Jurkat, Clone E6-1 (cell line): ENCODE measurements at places on chromosomes 4 and X.

GRCh38 chr4:151415978-151416377, 7.0 kb downstream of the FHIP1A start:
- no peak for DNase-seq

- no peak for DNase-seq
Measured at GRCh38 chrX:14073556-14073955, 43.9 kb upstream of the GEMIN8 start.

DNA sequence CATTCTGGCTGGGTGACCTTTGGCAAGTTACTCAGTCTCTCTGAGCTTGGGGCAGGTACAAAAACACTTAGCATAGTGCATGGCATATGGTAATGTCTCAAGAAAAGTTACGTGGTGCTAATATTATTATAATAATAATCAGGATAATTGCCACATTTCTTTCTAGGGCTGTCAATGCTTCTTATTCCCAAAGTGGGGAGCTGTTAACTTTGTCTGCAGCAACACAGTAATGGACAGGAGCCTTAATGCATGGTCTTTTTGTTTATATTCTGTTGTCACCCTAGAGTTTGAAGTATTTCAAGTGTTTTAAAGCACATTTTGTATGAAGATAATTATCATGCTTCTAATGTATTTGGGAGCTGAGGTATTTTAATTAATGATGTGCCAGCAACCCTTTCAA, 121.8 kb downstream of the FHIP1A start:
- no peak for DNase-seq

GRCh38 chr4:2046031-2046961, 12.8 kb upstream of the NAT8L start:
- no peak for DNase-seq

DNA sequence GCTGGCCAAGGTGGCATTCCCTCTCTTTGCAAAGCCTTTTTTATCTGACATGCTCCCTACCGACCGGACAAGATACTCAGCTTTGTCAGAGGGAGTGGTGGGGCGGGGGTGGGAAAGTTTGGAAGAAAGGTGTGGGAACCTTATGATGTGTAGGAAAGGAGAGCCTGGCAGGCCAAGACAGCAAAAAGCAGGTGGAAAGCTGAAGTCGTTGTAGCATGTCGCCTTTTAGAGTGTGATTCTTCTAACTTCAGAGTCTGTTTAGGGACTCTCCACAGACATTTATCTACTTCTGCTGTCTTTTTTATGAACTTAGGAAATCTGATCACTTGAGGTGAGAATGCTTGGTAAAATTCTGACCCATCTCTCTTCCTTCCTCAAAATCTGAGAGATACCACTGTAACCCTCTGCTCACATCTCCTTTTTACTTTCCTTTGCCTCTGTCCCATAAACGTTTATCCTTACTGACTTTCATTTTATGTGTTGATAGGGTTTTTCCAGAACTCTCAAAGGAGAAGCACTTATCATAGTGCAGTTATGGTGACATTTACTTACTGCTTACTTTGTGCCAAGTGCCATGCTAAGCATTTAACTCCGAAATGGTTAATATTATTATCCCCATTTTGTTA, 8.2 kb upstream of the RUFY3 start:
- no peak for DNase-seq

DNA sequence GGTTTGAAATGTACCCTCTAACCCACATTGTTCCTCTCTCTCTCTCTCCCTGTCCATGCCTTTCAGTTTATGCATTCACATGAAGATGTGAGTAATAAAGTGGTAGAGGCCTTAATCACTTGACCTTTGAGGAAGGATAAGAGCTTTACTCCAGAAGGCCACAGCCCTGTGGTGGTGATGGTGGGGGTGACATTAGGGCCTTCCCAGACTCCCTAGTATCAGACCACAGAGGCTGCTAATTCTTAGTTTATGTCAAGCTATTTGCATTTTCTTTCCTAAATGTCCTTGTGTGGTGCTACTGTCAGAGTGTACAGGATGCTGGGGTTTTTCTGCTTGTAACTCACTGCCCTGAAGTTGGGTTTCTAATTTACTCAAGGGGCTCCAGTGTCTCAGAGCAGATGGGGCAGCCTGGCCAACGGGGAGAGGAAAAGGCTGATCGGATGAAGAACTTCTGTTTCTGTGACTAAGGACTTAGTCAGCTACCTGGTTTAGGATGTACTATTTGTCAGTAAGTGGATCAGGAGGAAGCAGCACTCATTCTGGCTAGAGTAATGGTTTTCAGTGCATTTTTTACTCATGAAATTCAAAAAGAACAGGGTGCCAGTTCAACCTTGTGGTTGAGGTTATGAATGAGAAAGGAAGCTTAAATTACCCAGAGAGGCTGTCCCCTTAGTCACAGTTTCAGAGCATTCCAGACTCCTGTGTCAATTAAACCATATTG, 509.6 kb upstream of the DIPK2B start:
- DNase-seq: no peak

- DNase-seq: no peak
Measured at GRCh38 chr4:7059662-7060061, 8.2 kb downstream of the GRPEL1 start.

DNA sequence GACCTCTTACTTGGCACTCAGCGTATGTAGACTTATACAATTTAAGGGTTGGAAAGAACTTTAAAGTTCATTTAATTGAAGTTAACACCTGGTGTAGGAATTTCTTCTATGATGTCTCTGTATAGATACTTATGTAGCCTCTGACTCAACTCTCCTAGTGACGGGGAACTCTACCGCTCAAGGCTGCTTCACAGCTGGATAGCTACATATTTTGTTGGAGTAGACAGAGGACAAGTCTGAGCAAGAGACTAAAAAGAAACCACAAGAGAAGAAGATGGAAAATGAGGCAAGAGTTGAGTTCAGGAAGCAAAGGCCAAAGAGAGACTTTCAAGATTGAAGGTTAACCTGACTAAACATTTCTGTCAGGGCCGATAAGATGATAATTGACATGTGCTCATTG, 52.6 kb downstream of the GPR50 start:
- DNase-seq: no peak
